T-helper 17 cell (primary cell): ENCODE measurements at places on chromosomes 4 and X.

GRCh38 chrX:46733226-46733625 is 25.7 kb downstream of the SLC9A7 start:
- DNase-seq, result no peak

DNA sequence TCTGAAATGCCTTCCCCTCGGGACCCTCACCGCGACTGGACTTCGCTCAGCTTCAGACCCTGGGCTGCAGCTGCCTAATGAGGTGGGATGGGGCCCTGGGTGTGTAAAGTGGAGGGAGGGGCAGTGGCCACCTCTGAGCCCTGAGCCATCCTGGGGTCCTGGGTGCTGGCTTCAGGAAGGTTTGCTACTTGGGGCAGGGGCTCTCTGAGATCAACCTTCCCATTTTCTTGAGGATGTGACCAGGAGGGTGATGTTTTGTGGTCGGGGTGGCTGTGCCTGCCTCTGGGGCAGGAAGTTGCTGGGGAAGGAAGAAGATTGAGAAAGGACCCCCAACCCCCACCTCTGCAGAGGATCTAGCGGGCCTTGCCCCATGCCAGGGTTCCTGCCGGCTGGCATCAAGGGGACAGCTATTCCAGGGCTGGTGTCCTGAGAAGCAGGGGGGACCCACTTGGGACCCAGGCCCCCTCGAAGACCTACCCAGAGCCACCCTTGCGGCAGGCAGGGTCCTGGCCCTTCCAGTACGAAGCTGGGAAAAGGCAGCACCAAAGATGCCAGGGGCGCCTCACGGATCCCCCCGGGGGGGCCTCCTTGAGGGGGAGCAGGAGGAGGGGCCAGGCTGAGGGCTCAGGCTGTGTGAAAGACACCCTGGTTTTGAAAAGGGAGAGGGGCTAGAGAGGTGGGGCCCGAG is 6.5 kb downstream of the SH3BP2 start:
- DNase-seq, result peak; percentile 7

- no peak for DNase-seq
Observed at GRCh38 chrX:21438792-21439191, 64.6 kb downstream of the CNKSR2 start.

GRCh38 chrX:9784332-9784731 is 1.9 kb upstream of the SHROOM2 start:
- no peak for DNase-seq

GRCh38 chr4:80425124-80426100 is 89.9 kb downstream of the CFAP299 start:
- DNase-seq, result no peak

GRCh38 chrX:40169193-40170101 is 71.7 kb upstream of the BCOR start:
- peak; percentile 40 for DNase-seq

GRCh38 chr4:86249074-86249473 is 110.8 kb downstream of the MAPK10 start:
- DNase-seq, result no peak

GRCh38 chr4:17941731-17942130 is 79.8 kb downstream of the LCORL start:
- DNase-seq, result no peak

GRCh38 chr4:153785910-153786721 is 2.8 kb downstream of the SFRP2 start:
- DNase-seq, result no peak

DNA sequence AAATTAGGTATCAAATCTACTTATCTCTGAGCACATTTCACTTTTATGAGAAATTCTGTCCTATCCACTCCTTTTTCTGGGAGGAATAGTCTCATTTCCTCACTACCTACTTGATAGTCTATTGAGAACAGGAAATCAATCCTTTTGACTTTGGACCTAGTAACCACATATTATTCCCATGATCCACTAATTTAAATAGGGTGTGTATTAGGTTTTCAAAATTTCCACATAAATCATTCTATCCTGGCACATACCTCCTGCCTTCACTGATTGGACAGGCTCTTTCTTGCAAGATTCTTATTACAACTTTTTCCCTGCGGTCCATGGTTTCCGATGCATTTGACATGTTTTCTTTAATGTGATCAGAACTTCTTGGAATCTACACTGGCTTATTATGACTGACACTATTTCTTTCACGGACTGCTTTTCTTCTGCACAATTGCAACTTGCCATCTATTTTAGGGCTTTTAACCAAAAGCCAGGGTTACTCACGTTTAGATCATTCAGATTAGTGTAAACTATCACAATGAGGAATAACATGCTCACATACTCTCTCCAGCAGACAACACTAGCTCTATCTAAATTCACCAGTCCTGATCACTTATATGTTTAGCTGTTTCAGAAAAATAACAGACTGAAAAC is 419.9 kb upstream of the SLIT2 start:
- no peak for DNase-seq

GRCh38 chr4:5638976-5639375 is 69.4 kb downstream of the EVC2 start:
- no peak for DNase-seq

GRCh38 chr4:42385516-42385915 is 11.8 kb upstream of the SHISA3 start:
- DNase-seq, result no peak

DNA sequence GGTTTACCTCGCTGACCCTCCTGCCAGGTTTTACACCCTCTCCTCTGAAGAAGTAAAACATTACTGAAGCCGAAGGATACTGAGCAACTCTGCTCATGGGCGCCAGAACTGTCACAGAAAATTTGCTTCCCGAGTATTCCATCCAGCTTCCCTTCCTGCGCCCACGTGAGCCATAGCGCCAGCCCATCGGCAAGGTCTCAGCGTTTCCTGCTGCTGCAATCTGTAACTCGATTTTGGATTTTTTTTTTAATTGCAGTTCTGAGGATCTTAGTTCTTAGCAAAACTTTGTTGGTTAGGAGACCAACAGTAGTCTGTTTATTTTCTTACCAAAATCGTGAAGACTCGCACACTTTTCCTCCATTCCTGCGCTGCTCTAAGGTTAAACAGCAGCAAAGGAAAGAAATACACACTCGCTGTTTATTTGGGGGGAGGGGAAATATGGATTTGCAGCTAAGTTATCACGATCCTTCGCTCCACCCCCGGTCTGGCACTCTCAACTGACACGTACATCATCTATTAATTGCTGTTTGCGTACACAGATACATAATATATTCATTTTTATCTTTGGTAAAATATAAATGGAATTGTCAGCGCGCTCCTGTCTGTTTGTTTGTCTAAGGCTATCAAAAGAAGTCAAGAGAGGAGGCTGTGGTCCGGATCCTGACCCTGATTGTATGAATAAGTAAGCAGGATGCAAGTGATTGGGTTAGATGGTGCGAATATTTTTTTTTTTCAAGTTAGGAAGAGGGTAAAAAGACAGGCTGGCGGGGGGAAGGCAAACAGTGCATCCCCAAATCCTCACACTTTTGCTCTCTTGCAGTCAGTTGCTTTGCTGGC is at the start of gene TLL1:
Gene TLL1 (plus strand): TSS at position 777 of the 837 bp plus-strand sequence. CDS start 668 bp downstream, outside the sequence.
- DNase-seq, result no peak

GRCh38 chr4:150863456-150863855 is 151.6 kb downstream of the LRBA start:
- no peak for DNase-seq

DNA sequence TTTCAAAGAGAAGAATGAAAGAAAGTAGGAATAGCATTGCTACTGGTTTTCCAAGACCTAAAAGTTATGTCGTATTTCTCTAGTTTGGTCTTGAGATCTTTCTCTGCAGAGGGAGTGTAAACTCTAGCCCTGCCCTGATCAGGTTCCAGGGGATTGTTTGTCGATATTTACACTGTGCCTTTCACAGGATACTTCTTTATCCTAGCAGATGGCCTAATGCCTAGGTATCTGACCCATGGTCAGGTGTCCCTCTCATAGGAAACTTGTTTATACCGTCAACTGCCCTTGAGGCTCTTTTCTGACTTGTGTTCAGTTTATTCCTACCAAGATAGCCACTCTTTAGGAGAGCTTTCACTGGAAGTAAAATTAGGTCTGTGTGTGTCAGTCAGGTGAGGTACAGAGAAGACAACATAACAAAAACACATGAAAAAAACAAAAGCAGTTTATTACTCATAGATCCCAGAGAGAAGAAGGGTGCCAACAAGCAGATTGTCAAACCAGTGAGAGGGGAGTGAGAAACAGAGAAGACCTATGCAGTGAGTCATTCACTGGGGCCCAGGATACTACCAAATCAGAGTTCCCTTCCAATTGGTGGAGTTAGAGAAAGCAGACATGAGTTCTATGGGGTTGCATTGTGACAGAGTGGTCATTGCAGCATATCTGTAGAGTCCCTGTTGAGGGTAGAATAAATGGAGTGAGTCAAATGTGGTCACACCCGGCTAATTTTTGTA is 40.6 kb upstream of the THOC2 start:
- no peak for DNase-seq

DNA sequence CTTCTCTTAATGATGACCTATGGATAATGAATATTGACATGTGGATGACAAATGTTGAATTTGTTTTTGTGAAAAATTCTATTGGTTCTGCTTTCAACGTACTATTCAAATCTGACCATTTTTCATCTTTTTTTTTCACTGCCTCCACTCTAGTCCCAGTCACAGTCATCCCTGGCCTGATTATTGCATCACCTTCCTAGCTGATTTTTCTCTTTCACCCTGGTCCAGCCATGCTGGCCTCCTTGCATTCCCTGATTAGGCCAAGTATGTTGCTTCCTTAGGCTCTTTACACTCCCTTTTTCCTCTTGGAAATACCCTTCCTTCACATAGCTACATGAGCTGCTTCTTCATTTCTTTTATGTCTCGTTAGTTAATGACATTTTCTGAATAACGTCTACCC is 58.1 kb upstream of the MAP9 start:
- DNase-seq, result no peak

- no peak for DNase-seq
Observed at GRCh38 chr4:169851750-169852149, 94.0 kb upstream of the HPF1 start.

DNA sequence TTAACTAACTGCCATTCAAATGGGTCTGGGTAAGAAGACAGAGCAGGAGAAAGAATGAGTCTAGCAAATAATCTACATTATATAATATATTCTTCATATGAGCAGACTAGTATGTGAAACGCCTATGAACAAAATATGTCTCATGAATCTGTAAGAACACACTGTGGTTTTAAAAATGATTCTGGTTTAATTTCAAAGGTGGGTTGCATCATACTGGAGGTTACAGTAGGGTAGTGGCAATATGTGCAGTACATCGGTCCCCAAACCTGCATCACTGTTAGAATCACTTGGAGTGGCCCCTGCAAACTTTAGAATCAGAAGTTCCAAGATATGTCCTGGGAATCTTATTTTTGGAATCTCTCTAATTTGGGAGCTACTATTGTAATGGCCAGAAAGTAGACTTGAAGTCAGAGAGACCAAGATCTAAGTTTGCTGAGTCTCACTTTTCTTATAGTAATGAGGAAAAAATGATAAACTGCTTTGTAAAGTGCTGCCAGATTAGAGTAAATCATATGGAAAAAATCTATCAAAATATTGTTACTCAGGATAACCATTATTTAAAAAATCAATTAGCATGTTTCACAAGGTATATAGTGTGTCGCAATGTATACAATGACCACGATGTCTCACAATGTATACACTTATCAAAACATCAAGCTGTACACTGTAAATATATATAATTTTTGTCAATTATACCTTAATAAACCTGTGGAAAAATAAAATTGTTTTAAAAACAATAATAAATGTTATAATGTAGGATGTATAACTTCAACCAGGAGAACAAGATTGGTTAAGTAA is 37.9 kb upstream of the ARSJ start:
- DNase-seq, result no peak

- no peak for DNase-seq
Observed at GRCh38 chr4:155881555-155881954, 15.5 kb upstream of the ASIC5 start.

DNA sequence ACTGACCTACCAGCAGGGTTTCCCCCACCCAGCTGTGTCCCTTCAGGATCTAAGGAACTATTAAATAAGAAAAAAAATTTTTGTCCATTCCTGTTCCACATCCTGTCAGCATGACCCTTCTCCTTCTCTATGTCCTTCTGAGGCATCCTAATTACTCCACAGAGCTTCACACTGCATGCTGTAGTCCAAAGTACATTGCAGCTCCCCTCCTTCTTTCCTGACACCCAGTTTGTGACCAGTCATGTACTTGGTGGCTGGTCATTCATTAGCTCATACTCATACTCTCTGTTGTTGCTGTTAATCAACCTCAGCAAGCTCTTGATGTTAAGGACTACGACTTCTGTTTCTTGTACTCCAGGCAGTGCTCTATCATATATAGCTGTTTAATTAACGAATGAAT is 2.4 kb upstream of the EGF start:
- DNase-seq, result no peak

- DNase-seq, result no peak
Observed at GRCh38 chr4:156774422-156774821, 197.2 kb downstream of the PDGFC start.

DNA sequence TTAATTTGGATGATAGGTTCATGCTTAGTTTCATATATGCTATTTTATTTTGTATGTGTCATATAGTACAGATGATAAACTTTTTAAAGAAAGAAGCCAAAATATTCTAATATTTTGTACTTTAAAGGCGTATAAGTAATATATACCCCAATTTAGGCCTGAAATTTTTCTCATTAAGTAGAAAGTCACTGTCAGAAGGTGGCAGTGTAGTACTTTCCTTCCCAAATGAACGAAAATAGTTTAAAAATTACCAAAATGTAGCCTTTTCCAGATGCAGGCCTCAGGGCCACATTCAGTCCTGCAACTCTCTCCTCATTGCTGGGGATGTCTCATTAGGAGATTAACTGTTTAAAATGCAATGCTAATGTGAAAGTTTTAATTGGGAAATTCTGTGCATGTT is 1263.6 kb downstream of the C4orf33 start:
- DNase-seq, result no peak

DNA sequence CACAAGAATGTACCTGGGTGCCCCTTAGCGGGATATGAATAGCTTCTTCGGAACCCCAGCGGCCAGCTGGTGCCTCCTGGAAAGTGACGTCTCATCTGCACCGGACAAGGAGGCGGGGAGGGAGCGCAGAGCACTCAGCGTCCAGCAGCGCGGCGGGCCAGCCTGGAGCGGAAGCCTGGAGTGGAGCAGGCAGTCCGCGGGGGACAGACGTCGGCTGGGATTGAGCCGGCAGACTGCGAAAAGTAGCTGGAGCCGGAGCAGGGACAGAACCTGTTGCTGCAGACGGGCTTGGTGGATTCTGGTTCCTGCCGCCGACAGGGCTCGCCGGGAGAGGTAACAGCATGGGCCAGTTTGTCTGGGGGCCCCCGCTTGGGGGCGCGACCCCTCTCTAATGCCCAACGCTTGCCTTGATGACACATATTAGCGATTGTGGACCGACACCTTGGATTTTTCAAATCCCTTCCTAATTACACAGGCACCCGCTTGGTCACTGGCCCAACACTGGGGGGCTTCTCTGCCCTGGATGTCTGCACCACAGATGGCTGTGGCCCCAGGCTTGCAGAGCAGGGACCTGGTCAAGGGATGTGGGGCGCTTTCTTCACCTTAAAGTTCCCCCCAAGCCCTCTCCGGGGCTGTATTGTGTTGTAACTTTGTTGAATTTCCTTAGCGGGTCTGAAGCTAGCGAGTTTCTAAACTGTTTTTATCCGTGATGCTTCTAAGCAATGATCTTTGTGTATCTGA is at the start of gene NPFFR2:
Gene NPFFR2 (plus strand): TSS at position 133 of the 741 bp plus-strand sequence. CDS start 96,592 bp downstream, outside the sequence.
- DNase-seq, result no peak
